ENCODE measurements at places on chromosomes 1 and 21.
A peak's percentile ranks its signal among the peaks of the same experiment; 100 is the strongest.

DNA sequence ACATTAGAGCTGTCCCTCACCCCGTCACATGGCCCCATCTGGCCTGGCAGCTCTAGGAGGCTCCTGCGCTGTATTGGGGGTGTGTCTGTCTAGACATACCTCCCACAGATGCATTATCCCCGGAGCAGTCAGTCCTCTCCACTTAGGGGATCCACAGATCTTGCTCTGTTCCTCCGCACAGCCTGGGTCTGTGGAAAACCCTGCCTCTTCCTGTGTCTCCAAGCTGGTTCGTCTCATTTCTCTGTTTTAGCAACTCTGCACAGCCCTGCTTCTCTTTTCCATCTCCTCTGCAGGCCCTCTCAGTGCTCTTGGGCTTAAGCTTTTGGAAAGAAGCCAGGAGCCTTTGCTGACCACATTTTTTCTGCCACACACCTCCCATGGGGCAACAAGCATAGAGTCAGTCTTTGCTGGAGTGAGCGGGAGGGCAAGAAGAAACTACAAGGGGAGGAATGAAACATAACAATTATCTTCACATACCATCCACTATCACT is 241.5 kb downstream of the FOXD2 start:
- no peak for DNase-seq

DNA sequence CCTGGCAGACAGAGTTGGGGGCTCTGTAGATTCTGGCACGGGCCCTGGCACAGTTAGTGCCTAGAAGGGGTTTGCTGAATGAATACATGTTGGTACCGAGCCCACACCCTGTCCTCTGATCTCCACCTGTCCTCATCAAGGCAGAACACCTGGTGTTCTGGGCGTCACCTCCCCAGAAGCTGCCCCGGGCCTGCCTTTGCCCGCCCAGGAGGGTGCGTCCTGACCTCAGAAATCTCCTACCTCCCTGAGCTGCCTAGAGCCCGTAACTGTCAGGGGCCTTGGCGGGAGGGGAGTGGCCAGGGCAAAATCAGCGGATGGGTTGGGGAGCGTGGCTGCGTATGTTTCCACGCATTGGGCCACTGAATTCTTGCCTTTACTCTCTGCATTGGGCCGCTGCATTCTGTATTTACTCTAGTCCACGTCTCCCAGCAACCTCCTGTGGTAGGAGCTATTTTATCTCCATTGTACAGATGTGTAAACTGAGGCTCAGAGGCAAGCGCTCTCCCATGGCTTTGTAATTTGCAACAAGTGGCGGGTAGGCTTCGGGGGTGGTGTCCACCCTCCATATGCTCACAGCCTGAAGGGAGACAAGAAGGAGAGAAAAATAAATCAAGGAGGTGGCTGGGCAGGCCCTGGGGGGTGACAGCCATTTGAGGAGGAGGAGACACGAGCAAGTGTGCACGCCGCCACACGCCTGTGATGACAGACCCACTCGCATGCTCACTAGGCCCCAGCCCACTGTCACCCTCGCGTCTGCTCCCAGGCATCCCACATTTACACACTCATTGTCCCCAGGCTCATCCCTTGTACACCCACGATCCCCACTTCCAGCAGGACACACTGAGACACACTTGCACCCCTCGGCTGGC is 95.7 kb upstream of the WNT4 start:
- no peak for DNase-seq

GRCh38 chr1:200738949-200739651 is 407 bp downstream of the CAMSAP2 start:
- DNase-seq, result peak; percentile 54

DNA sequence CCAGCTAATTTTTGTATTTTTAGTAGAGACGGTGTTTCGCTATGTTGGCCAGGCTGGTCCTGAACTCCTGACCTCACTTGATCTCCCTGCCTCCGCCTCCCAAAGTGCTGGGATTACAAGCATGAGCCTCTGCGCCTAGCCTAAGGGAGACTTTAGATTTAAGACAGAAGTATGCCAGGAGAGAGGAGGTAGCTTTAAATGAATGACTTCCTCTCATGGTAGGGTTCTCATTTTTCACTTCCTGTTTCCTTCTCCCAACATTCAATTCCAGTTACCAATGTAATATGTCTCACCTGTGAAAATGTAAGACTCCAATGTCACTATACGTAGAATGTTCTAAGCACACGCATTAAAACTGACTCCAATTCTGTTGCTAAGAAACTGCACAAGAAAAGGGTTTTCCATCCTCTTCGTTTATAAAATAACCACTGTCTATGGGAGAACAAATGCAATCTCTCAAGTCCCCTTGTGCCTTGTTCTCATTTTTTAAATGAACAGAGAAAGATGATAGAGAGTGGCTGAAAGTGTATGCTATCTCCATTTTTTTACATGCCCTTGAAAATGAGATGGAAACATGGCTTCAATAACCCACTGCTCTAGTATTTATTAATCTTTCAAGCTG is 140.0 kb downstream of the SLC45A1 start:
- no peak for DNase-seq

DNA sequence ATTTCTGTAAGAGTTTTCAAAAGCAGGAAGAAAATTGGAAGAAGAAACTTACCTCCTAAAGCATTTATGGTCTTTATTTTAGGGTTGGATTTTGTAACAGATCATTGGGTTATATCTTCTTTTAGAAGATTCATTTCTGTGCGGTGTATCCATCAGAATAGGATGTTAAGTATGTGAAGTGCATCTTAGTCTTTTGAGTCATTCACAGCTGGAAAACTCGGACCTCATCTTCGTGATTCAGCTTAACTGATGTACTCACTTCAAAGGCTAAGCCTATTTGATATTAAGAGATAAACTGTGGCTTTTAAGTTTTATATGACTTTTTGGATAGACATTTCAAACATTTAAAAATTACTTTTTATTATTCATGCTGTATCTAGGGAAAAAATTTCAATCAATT is 56.3 kb downstream of the GIPC2 start:
- no peak for DNase-seq

- DNase-seq, result no peak
These were observed 56.8 kb upstream of the IRF2BP2 start for GRCh38 chr1:234666761-234667160.

- DNase-seq, result no peak
These were observed 1.1 kb downstream of the THEM4 start for GRCh38 chr1:151908228-151908691.

DNA sequence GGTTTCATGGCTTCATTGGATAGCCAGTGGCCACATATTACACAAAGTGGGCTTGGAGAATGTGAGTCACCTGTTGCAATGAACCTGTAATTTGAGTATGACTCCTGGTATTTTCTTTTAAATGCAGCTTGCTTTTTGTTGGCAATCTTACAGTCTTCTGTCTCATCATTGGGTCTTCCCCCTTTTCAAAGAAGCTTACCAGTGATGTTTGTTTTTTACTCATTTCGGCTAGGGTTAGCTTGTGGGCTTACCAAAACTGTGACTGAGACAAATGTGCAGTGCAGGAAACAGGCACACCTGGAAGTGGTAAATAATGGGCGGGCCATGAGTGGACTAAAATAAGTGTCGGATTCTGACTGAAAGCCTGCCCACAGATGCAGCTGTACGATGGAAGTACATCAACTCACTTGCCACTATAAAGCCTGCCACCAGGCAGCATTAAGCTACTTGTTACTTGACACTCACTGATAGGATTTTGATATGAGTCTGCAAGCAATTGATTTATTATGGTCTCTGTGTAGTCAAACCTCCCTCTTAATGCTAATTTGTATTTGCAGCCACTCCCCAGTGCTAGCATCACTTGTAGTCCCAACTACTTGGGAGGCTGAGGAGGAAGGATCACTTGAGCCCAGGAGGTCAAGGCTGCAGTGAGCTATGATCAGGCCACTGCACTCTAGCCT is 4.2 kb downstream of the HHAT start:
- peak; percentile 28 for DNase-seq

- no peak for DNase-seq
These were observed 20.7 kb upstream of the KIF1B start for GRCh38 chr1:10189659-10190058.

- DNase-seq, result no peak
These were observed 34.1 kb downstream of the VTCN1 start for GRCh38 chr1:117176579-117176978.

- no peak for DNase-seq
These were observed 239.0 kb downstream of the LMX1A start for GRCh38 chr1:165117482-165117881.

- no peak for DNase-seq
These were observed 48.5 kb upstream of the OLIG2 start for GRCh38 chr21:32977216-32977615.

GRCh38 chr1:200062143-200062542 is 34.6 kb downstream of the NR5A2 start:
- no peak for DNase-seq

DNA sequence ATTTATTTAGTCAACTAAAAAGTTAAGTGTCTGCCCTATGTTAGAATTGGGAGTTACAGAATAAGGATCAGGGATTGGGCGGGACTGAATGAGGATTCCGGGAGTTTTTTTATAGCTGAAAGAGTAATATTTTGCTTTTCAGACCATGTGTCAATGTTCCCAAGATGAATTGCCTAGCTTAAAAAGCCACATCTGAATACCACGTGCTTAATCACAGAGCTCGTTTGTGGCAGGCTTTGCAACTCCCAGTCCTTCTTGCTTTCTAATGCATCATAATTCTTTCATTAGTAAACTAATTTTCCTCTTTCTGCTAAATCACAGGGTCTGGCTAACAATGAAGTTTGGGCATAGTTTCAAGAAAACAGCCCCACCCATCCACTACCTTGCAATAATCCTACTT is 4.2 kb upstream of the BCL10 start:
- no peak for DNase-seq

DNA sequence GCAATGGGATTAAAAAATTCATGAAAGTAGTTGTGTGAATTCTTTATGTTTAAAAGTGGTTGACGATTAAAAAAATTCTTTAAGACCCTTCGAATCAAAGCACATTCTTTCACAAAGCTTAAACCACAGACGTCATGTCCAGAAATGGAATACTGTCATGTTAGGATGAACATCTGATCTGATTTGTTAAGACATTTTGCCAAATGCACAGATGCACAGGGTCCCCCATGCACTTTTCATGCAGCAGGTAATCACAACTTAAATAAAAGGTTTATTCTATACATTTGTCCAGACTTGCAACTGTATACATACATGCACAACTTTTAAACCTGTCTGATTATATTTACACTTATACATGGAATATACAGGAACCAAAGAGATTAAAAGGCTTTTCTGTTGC is 103.3 kb downstream of the NRIP1 start:
- no peak for DNase-seq

DNA sequence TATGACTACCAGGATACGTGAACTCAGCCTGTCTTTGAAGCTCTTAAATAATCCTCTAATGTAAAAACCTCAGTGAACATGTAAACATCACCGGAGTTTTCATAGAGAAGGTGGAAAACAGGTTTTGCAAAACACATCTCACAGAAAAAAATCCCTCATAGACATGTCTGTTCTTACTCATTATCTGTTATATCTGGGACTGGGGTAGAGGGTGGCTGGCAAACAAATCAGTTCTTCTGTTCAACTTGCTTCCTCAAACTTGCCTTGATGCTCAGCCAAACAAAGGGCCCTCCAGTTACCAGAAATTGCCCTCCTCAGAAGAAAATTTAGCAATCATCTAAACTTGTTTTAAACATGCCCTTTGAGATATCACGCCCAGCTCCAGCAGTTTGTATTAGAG is 66.1 kb upstream of the CXADR start:
- no peak for DNase-seq

- no peak for DNase-seq
These were observed 17.2 kb upstream of the MCOLN3 start for GRCh38 chr1:85065550-85065949.

- DNase-seq, result peak; percentile 68
These were observed 33.7 kb downstream of the MRPL39 start for GRCh38 chr21:25573409-25574206.

- no peak for DNase-seq
These were observed 224.9 kb upstream of the FGGY start for GRCh38 chr1:59071876-59072582.

GRCh38 chr1:16727190-16728111 is 12.9 kb upstream of the RNU1-4 start:
- DNase-seq, result peak; percentile 37

DNA sequence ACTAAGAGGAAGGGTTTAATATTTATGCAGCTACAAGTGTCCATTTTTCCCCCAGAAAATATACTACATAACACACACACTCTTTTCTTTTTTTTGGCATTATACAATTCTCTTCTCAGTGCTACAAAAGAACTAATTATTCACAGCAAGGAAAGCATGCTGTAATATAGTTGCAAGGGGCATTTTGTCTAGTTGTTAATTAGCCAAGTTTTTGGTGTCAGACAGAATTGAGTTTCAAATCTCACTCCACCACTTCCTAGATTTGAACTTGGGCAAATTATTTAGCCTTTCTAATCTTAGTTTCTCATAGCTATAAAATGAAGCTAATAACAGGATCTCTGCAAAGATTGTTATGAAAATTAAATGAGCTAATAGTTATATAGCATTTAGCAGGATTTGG is 60.0 kb upstream of the VTCN1 start:
- DNase-seq, result no peak

DNA sequence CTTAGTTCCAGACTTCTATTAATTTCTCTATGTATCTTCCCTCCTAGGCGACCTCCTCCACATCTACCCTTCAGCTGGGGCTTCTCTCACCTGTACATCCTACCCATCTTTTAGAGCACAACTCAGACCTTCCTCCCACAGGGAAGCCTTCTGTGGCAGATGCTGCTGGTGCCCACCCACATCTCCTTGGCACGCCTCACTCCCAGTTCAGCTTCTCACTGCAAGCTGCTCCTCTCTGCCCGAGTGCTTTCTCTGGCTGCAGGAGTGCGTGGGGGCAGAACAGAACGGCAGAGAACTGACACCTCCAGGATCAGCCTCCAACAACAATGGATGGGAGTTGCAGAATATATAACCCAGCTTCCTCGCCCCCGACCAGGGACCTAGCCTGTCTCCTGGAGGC is 36.5 kb downstream of the ZBTB18 start:
- no peak for DNase-seq

DNA sequence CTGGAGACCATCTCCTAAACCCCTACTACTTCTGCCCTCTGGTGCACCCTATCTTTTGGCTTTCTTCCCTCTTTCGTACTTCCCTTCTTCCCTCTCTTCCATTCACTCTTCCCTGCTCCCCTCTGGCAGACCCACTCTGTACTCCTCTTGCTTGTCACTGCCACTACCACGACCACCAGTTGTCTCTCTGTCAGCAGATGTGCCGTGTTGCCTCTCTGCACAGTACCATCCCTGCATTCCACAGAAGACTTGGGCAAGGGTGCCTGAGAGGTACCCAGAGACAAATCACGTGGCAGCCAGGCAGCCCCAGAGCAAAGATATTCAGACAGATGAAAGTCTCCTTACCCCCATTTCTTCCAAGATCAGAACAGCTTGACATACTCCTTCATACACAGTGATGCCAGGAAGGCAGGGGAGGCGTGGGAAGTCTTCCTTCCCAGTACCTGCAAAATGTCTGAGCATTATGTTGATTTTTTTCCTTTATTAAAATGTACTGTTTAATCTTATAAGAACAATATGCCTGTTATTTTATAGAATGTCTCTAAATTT is 15.0 kb downstream of the CAMSAP2 start:
- DNase-seq, result no peak

DNA sequence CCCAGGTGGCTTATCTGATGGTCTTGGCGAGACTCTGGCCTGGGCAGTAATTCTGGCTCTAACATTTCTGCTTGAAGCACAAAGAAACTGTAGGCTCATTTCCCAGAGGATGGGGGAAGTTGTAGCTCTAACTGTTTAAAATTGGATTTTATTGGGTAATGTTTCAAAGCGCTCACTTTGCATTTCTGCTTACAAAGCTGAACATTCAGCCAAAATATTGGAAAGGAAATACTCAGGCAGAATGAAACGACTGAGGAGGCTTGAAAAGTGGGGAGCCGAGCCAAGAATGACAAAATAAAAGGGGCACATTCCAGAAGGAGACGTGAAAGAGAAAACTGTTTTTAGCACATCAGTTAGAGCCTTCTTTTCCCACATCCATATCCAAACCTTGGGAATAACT is 202.6 kb downstream of the GRIK1 start:
- no peak for DNase-seq
